Activated T-helper 1 cell treated with anti-CD3 and anti-CD28 coated beads, Interleukin-2, amount 50 U/mL, for 16 hours (primary cell): ENCODE measurements at places on chromosomes 13 and 19.

GRCh38 chr19:5971714-5972354 lies 6.1 kb downstream of the RANBP3 start:
- no peak for DNase-seq

DNA sequence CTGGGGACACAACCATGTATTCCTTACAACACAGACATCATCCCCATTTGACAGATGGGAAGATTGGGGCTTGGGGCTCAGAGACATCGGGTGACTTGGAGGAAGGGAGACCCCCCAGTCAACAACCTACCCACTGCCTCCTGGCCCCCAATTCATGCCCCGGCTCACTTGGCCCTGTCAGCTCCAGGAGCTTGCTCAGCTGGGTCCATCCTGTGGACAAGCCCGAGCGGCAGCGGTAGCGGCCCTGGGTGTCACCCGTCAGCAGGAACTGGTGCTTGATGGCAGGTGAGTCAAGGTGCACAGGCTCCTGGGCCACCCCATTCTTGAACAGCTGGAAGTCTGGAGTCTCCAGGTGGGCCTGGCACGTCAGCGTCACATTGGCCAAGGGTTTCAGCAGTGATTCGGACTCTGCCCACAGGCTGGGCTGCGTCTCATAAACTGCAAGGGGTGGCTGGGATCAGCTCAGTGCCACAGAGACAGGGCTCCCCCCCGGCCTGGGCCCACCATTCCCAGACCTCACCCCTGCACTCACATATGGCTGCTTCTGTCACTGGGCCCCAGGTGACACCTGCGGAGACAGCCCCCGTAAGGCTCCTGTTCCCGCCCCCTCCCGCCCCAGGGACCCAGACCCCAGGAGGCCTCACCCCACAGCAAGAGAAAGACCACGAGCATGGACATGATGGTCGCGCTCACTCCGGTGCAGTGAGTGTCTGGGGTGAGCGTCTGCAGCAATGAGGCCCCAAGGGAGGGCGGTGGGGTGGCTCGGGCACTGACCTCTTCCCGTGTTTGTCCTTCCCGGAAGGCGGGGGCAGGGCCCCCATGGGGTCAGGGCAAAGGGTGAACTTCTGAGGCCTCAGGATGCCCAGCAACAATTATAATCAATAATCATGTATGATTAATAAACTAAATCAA lies at the start of gene A1BG:
A1BG (minus strand) TSS at position 733 of the 912 bp plus-strand sequence; CDS start at position 678, 55 bp downstream.
- DNase-seq, result no peak

DNA sequence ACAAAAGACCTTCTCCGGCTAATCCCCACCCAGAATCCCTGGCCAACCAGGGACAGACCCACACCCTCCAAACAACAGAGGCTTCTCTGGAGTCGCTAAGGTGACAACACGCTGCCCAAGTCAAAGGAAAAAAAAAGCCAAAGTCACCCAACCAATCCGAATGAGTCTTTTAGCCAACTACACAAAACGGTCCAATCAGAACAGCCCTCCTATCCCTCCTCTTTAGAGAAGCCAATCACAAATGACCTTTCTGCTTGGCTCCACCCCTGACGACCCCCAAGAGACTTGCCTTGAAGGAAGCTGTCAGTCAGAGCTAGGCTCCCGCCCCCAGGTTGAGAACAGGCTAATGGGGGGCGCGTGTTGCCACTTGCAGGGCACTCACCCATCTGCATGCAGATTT lies 6.6 kb upstream of the FBXW9 start:
- no peak for DNase-seq

DNA sequence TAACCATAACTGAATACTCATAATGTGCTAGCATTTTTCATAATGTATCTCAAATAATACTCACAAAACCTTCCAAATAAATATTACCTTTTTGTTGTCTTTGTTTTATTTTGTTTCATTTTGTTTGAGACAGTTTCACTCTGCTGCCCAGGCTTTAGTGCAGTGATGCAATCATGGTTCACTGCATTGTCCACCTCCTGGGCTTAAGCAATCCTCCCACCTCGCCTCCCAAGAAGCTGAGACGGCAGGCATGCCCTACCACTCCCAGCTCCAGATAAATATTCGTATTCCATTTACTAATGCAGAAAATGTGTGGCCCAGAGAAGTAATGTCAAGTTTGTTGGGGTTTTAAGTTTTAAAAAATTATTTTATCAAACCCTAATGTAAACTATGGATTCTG lies 739.1 kb downstream of the GPC5 start:
- no peak for DNase-seq

GRCh38 chr19:45476304-45476703 lies 8.5 kb downstream of the FOSB start:
- DNase-seq, result no peak

- DNase-seq, result no peak
These were observed 14.4 kb downstream of the BCAM start for GRCh38 chr19:44823373-44823698.

- no peak for DNase-seq
These were observed 6.4 kb upstream of the RASL11A start for GRCh38 chr13:27264181-27264580.

- DNase-seq, result no peak
These were observed 38.9 kb downstream of the DZIP1 start for GRCh38 chr13:95605448-95606125.
